ENCODE measurements at places on chromosomes 13 and 19.

- DNase-seq, result no peak
Measured at GRCh38 chr19:4814625-4815425, 16.7 kb downstream of the TICAM1 start.

DNA sequence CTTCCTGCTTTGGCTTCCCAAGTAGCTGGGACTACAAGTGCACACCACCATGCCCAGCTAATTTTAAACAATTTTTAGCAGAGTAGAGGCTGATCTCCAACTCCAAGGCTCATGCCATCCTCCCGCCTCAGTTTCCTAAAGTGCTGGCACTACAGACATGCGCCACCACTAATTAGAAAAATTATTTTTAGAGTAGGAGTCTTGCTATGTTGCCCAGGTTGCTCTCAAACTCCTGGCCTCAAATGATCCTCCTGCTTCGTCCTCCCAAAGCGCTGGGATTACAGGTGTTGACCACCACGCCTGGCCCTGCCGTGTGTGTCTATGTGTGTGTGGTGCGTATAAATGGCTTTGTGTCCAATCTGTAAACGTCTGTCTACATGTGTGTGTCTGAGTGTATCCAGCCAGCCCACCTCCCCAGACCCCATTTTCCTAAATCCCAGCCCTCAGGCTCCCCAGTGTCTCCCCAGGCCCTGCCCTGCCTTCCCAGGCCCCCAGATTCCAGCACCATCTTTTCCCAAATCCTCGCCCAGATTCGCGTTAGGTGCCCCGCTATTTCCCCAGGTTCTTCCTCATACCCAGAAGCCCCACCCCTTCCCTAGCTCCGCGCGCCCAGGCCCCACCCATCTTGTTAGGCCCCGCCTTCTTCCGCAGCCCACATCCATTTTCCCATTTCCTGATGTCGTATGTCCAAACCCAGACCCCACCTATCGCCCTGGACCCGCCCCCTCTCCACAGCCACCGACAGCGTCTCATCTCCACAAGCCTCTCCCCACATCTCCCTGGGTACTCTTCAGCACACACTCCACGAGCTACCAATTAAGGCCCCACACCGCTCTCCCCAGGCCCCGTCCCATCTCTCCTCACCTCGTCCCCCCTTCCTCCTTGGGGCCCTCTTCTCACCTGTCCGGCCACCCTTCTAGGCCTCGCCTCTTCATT, 24.9 kb downstream of the SLC8A2 start:
- DNase-seq, result no peak

DNA sequence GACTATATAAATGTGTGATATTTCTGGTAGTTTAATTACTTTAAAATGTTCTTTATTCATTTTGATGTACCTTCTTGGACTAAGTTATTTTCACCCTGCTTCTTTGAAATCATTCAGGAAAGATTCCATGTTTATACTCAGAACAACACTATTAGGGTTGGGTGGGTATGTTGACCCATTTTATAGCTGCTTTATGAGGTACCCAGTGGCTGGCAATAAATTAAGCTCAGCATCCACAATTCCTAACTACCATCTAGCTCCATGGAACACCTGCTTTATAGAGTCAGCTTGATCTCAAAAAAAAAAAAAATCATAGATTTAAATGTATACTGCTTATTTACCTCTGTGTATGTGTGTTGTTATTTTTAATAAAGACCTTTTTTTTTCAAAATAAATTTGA, 78.9 kb upstream of the ZNF91 start:
- no peak for DNase-seq

- DNase-seq, result no peak
Measured at GRCh38 chr13:50357586-50358118, 342.4 kb downstream of the KCNRG start.

- DNase-seq, result no peak
Measured at GRCh38 chr19:45138303-45138751, 22.5 kb downstream of the NKPD1 start.

Data from posterior cingulate gyrus (tissue), 11 donors.